ENCODE measurements at places on chromosomes 5 and 9. TPM values are rescaled to one million over a fixed set of nuclear protein-coding genes. Genes with fewer than 3 reads are reported as not detected.

Gene GADD45G
- total RNA-seq, result 18.8 TPM

Gene GKAP1
- 14.0 TPM for total RNA-seq

Gene EGFLAM
- 4.3 TPM for total RNA-seq

Gene AQP7
- 15.0 TPM for total RNA-seq

Gene TMEM252
- not detected for total RNA-seq

Gene CENPH
- total RNA-seq, result 1.8 TPM

DNA sequence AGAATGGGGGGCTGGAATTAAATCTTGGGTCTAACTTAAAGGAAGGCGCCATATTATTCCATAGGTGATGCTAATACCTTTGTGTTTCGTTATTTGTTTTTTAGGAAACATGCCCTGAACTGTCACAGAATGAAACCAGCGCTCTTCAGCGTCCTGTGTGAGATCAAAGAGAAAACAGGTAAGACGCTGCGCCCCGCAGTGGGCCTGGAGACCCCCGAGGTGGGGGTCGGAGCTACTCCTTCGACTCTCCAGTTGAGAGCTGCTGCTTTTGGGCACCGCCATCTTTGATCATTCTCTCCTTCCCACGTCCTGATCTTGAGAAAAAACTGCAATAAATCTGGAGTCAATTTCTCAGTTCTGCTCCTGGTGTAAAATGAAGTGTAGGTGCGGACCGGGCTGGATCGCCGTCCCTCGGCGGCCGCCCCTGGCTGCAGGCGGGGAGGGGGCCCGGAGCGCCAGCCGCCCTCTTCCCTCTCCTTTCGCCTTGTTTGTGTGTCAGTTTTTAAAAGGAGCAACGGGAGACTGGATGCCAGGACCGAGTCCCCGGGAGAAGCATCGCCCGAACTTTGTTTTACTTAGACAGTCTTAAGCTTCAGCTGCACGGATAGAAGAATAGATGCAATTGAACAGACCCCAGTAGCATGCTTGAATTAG, 1.4 kb downstream of the PBX3 start:
- DNase-seq, result no peak

GRCh38 chr5:78727786-78728761, 79.5 kb upstream of the LHFPL2 start:
- DNase-seq, result peak; percentile 54

DNA sequence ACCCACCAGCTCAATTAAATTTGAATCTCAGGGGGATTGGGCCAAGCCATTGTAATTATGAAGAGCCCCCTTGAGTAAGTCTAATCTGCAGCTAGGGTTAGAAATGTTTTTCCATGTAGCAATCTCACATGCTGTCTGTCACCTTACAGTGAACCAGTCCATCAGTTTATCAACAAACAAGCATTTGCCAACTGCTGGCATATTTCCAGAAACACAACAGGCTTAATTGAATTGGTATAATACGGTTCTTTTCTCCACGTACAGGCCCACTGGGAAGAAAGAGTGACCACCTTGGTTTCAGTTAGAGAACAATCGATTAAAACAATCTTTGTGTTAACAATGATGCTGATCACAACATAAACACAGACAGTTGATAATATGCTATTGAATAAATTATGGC, 67.4 kb downstream of the NSUN2 start:
- DNase-seq, result no peak

- no peak for DNase-seq
Observed at GRCh38 chr5:176948458-176948857, 49.3 kb upstream of the HK3 start.

DNA sequence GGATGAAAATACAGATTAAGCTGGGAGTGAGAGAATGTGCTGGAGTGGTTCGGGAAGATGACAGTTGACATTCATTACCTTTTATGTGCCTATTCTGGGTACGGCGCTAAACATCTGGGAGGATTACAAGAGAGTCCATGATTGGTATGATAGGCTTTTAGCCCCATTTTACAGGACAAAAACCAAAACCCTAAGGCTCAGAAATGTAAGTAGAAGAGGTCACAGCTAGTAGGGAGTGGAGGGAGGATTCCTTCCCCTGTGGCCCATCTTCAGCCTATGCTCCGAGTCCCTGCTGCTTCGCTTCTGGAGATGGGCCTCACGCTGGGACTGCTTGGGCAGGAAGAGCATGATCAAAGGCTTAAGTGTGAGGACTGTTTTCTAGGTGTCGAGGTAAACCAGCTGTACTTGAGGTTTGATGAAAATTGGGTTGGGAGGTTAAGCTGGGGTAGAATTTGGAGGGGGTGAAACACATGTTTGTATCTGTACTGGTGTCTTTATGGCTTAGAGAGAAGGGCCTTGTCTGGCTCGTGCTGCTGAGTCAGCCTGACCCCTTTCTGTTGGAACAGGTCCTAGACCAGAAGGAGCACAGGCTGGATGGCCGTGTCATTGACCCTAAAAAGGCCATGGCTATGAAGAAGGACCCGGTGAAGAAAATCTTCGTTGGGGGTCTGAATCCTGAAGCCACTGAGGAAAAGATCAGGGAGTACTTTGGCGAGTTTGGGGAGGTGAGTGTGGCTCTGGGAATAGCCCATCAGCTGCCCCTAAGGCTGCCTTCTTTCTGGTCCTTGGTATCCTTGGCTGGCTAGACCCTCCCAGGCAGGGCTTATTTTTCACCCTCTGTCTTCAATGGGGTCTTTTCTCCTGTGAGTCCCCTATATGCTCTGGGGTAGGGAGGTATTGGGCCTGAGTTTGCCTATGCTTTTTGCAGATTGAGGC, 2.1 kb downstream of the HNRNPAB start:
- DNase-seq, result no peak

DNA sequence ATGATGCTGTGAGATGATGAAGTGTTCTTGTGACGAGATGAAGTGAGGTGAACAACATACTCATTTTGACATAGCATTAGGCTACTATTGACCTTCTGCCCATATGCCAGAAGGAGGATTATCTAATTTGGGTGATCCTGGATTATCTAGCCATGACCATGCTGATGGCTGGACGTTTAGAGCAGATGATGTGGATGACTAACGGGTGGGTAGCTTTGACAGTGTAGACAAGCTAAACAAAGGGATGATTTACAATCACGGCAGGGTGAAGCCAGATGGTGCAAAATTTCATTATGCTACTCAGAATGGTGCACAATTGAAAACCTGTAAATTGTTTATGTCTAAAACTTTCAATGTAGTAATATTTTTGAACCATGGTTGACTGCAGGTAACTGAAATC, 2403.4 kb upstream of the ACO1 start:
- no peak for DNase-seq

DNA sequence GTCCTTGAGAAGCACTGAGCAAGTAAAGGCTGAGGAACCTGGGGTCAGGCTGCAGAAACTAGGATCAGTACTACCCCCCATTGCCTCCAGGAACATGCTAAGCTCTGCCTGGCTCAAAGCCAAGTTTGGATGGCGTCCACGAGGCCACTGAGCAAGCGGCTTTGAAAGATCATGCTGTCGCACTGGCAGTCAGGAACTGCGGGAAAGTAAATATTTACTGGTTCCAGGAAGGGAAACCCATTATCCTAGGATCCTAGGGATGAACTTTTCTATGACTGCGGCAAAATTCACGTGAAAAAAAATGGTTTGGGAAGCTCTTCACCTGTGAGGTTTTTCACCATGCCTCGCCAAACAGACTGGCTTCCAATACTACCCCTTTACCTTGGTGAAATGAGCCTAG, 75.3 kb upstream of the PJA2 start:
- peak; percentile 81 for DNase-seq

DNA sequence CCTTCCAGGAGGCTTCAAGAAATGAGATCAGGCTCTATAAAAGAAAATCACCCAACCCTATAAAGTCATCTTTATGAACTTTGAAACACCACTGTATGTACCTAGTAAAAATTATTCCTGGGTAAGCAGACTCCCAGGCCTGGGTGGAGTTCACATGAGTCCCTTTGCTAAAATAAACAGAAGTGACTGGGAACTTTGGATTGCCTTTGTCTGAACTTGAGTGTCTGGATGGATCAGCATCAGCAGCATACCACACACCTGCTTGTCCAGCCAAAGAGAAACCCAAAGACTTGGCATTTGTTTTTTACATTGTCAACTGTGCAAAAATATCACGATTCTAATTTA, 79.6 kb upstream of the CDKN2B start:
- no peak for DNase-seq

DNA sequence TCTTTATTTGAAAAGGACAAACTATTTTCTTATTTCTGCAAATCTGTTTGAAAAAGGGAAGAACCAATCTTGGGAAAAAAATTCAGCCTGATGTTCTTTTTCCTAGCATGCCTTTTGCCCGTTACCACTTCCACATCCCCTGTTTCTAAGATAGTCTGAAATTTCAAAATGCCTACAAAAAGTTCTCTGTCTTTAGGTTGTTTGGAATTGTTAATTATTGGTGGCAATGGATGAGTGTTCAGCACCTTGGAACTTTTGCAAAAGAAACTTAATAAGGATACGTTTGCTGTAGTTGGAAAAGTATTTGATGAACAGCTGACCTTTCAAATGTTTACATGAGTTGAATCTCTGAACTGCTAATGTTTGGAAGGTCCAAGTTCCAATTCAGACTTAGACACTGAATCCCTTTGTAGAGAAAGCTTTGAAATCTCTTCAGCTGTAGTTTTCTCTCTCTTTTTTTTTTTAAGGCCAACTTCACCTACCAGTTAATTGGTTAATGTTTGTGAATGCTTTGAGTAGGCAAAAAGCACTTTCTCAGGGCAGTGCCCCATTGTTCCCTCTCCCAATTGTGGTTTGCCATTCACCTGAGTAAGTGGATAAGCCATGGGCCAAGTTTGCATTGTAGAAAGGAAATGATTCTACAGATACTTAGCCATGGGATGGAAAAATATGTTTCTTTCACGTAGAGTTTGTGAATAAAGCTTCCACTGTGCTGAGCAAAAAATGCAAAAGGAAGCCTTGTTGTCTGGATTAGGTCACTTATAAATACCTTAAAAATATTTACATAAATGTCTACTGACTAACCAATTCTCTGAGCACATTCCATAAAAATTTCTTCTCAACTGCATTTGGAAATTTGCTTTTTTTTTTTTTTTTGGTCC, 156.4 kb upstream of the ELL2 start:
- no peak for DNase-seq

DNA sequence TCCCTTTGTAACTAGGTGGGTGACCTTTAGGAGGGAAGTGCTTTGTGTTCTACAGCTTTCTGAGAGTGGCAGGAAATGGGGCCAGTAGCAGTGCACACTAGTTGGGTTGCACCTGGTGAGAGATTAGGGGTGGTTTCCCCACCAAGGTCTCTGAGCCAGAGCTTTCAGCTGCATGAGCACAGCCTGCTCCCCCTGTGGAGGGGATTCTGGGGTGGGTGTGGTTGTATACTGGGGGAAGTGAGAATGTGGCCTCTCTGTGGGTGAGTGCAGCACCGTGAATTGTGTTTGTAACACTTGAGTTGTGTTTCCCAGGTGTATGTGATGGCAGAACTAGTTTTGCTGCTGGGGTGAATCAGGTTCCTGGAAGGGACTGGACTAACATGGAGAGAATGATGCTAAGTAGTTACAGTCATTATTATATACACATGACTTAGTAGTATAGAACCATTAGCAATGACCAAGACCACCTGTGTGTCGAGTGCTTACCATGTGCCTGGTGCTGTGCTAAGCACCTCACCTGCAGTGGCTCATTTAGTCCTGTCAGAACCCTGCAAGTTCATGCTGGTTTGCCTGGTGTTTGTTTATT, 11.8 kb upstream of the CXXC5 start:
- DNase-seq, result no peak

DNA sequence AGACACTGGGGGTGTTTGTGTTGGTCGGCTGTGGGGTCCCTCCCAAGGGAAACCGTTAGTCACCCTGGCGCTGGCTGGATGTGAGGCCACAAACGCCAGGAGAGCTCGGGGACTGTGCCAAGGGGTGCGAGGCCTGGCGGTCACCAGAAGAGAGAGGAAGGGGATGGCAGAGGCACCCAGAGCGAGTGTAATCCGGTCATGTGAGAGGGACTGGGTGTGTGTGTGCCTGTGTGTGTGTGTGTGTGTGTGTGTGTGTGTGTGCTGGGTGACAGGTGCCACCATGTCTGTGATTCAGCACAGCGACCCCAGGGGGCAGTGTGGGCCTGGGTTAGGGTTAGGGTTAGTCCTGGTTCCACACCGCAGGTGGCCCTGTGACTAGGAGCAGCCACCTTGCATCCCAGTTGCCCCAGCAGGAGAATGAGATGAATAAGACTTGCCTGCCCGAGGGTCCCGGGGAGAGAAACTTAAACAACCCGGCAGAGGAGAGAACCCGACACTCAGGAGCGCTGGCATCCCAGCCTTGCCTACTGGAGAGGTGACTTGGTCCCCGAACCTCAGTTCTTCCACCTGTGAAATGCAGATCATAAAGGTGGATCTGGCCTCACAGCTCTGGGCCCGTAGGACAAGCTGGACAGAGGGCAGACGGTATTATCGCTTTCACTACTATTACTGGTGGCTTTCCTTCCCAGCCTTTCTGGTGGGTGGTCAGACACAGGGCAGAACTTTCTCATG, 1.4 kb upstream of the ADAMTSL2 start:
- peak; percentile 67 for DNase-seq

DNA sequence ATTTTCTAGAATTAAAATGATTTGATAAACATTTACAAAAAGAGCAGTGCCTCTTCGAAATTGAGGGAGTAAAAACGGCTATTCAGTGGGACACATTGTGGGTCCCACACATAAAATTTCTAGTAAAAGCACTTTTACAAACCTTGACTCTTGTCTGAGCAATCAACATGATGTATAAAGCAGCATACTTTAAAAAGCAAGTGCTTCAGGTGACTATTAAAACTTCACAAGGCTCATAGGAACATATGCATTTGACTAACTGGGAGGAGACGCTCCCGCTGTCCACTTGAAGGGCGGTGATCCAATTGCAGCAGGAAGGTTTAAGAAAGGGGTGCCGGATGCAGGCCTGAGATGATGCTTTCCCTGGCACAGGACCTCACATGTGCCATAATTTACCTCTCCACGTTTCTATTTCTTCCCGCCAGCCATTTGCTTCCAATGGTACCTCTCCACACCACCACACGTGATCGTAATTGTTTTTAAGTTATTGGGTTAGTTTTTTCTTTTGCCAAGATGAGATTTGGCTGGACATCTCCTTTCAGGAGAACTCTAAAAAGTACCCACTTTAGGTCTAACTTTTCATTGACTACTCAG, 1.8 kb downstream of the MCTP1 start:
- no peak for DNase-seq

DNA sequence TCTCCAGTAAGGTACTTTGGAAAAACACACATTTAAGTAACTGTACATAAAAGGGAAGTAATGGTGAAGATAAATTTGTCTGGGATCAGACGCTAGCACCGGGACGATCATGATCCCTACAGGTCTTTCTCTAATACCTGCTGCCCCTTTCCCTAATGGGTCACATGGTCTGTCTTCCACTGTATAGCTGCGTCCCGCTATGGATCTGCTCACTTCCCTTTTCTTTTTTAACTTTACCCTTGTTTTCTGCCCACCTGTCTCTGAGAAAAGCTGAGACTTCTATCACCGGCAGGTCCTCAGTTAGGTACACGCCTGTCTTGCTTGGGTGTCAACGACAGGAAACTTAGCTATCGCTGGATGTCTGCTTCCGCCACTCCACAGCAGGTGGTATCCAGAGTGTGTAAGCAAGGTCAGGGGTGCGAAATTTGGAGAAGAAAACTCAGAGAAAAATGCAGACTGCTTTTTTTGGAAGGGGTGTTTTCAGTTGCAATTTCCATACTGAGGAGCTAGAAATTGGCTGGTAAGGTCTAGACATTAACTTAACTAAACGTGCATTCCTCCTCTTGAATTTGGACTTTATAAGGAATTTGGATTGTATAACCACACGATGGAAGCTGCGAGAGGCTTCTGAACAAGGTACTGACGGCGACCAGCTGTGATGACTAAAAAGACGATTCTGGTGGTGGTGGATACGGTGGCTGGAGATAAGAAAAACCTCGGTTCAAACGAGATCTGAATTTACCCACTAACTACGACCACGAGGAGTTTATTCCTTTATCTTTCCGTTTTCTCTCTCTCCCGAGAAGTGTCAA, 1.1 kb upstream of the ICE1 start:
- no peak for DNase-seq

All from mucosa of gallbladder (tissue), 1 donor.